ENCODE measurements at places on chromosomes 12 and 14.

DNA sequence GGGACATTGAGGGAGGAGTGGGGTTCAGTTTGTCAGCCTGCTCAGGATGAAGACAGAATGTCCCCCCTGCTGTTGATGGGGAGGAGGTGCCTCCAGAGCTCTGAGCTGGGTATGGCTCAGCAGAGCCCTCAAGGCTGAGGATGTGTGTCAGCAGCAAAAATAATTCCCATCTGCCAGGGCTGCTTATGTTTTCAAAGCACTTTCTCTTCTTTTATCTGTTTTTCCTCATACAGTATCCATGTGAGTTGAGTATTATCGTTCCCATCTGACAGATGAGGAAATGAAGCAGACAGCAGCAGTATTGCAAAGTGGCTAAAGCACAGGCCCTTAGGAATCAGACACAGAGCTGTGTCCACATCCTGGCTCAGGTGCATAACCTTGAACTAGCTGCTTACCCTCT lies 94.1 kb downstream of the SLC8A3 start:
- DNase-seq = no peak

DNA sequence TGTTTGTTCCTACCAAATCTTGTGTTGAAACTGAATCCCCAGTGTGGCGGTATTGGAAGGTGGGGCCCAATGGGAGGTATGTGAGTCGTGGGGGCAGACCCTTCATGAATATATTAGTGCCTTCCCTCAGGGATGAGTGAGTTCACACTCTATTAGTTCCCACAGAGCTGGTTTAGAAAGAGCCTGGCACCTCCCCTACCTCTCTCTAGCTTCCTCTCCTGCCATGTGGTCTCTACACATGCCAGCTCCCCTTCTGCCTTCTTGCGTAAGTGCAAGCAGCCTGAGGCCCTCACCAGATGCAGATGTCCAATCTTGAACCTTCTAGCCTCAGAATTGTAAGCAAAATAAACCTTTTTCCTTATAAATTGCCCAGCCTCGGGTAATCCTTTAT lies 105.8 kb downstream of the SPTSSA start:
- no peak for DNase-seq

DNA sequence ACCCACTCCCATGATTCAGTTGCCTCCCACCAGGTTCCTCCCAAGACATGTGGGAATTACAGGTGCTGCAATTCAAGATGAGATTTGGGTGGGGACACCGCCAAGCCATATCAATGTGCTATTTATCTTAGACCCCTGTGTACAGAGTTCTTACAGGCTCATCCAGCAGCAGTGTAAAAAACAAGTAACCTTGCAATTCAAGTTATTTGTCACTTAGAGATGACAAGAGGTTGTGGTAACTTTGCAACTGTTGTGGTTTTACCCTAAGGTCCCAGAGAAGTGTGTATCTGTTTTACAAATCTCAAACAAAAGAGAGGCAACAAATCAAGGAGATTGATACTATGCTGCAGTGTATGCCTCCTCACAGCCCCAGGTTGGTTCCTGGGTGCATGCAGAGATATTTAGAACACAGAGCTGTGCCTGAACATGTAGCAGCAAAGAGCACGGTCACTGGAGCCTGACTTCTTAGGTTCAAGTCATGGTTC lies 11.5 kb upstream of the HELB start:
- DNase-seq = no peak

GRCh38 chr12:5556033-5556614 lies 124.2 kb downstream of the NTF3 start:
- no peak for DNase-seq

- no peak for DNase-seq
Observed at GRCh38 chr14:100403802-100404365, 80.7 kb downstream of the SLC25A47 start.

DNA sequence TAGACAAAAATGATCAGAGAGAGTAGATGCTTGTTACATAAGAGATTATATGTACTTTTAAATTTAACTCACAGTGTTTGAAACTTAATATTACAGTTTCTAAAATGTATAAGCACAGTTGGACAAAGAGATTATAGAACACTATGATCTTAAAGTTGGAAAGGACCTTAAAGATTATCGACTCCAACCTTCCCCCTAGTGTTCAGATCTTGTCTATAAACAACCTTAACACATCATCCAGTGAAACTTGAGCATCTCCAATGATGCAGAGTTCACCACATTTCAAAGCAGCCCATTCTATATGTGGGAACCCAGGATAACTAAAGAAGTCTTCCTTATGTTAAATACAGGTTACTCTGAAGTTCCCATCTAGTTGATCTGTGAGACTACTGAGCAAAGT lies 480.8 kb downstream of the RMST start:
- DNase-seq = no peak

DNA sequence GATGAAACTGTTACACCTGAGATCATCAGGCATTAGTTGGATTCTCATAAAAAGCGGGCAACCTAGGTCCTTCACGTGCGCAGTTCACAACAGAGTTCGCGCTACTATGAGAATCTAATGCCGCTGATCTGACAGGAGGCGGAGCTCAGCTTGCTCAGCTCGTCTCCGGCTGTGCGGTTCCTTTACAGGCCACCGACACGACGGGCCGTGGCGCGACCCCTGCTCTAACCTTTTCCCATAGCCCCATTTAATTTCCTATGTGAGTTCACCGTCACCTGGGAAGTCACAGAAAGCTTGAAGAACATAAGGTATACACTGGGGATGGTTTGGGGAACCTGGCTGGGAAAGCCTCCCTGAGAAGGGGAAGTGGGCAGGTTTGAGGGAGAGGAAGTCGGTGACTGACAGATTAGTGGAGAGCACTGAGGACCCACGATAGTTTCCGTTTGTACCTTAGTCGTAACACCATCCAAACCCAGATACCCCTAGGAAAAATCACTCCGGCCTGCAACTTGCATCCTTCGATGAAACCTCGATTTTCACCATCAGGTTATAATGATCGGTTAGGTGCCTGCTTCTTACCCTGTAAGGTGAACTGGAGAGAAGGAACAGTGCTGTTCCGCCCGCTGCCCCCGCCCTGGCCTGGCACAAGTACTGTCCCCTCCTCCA lies 2.8 kb upstream of the AAAS start:
- no peak for DNase-seq

- no peak for DNase-seq
Observed at GRCh38 chr12:20259786-20260185, 108.6 kb upstream of the PDE3A start.
